ENCODE measurements at places on chromosomes 1 and 21.

DNA sequence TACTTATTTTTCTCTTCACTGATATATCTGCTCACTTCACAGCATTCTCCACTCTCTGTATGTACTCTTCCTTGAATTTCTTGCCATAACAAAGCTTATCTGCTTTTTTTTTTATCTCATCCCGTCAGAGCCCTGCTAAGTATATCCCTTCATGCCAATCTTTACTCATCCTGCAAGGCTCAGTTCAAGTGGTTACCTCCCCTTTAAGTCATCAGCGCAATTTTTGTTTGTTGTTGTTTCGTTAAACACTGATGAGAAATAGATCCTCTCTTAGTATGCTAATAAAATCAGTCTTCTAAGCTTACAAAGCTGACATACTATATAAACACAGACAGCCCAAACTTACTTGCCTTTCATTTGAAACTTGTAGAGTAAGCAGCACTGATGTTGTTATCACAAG is 17.8 kb downstream of the COL24A1 start:
- no peak for DNase-seq

- peak; percentile 86 for DNase-seq
Measured at GRCh38 chr1:35564037-35564883, 6.7 kb downstream of the NCDN start.

GRCh38 chr1:207025146-207025880 is 7.2 kb downstream of the C1orf116 start:
- no peak for DNase-seq

DNA sequence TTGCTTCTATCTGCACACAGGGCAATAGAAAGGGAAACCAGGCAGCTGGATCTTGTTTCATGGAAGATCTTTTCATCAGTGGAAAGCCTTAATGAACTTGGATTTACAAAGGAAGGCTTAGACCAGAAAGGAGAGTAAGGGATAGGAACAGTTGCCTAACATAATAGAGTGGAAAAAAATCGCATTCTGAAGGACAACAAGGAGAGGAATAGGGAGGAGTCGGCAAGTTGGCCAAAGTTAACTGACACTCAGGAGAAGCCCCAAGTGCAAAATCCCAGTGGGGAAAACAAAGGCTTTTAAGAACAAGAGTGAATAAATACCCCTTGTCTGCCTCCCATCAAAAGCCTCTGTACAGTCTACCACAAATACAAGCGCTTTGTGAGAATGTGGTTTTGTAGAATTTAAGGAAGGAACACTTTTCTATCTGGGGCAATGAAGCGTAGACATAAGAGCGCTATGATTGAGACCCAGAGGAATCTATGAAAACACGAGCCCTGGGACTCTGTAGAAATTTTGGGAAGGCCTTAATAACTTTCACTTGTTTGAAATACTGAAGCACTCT is 74.1 kb downstream of the ZNF648 start:
- DNase-seq = no peak

GRCh38 chr1:205458777-205459566 is 3.1 kb upstream of the BLACAT1 start:
- DNase-seq = no peak
